Anterior cingulate cortex (tissue), 58 donors: ENCODE measurements at places on chromosomes 1 and 21.

DNA sequence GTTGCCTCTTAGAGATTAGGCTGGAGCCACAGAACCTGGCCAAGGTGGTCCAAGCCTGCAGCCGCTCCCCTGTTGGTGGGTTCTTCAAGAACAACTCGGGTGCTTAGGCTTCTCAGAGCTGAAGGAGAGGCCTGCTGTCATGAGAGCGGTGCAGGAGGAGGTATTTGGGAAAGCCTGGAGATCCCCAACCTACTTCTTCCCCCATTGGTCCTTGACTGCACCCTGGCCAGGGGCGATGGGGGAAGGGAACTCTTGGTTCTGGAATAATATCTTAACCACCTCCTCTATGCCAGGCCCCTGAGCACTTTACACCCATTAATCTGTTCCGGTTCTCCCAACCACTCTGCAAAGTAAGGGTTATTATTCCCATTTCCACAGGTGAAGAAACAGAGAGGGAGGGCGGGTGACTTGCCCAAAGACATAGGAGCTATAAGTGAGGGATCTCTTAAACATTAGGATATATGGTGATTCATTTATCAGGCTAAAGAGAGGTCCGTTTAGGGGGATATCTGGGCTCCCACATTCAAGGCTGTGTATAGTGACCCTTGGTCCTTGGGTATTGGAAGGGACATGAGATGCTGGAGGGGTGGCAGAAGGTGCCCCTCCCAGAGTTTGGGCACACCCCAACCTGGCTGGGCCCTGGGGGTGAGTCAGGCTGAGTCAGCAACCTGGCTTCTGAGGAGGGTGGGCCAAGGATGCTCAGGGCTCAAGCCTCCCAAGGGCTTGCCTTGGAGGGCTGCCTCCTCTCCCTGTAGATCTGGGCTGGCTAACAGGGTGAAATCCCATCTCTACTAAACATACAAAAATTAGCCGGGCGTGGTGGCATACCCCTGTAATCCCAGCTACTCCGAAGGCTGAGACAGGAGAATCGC, 5.2 kb downstream of the TRNP1 start:
- DNase-seq: no peak

DNA sequence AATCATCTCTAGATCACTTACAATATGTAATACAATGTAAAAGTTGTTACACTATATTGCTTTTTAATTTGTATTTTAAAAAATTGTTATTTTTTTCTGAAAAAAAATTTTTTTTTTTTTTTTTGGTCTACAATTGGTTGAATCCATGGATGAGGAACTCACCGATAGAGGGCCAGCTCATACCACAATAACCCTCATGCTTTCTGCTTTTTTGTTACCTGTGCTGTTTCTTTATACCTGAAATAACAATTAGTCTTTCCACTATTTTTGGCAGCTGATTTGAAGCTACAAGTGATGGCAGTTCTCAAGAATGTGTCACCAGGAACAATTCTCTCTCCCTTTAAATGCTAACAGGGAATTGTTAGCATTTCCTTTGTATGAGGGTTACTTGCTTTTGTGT, 12.0 kb downstream of the SMG7 start:
- no peak for DNase-seq

DNA sequence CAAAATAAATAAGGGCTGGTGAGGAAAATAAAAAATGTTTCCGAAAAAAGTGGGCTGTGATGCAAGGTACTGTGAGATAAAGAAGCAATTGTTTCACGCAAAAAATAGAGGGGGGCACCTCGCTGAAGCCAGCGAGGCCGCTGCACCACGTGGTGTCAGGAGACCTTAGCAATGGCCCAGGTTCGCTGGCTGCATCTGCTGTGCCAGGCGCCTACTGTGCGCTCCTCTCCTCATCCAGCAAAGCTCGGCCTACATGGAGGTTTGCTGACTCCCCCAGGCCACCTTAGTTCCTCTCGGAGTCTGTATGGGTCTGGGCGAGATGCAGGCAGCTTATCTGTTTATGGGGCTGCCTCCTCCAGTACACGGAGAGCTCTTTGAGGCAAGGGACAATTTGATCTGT, 119.6 kb downstream of the NR5A2 start:
- no peak for DNase-seq

- DNase-seq: no peak
These were observed 66.9 kb upstream of the NGF start for GRCh38 chr1:115404911-115405310.

DNA sequence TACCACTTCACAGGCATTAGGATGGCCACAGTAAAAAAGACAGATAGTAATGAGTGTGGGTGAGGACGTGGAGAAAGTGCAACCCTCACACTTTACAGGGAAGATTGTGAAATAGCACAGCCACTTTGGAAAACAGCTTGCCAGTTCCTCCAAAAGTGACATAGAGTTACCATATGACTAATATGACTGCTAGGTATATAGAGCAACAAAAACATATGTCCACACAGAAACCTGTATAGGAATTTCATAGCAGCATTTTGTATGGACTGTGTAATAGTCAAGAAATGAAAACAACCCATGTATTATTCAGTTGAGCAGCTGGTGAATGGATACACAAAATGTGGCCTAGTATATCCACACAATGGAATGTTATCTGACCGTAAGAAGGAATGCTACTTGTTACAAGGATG, 30.4 kb upstream of the LBR start:
- no peak for DNase-seq

DNA sequence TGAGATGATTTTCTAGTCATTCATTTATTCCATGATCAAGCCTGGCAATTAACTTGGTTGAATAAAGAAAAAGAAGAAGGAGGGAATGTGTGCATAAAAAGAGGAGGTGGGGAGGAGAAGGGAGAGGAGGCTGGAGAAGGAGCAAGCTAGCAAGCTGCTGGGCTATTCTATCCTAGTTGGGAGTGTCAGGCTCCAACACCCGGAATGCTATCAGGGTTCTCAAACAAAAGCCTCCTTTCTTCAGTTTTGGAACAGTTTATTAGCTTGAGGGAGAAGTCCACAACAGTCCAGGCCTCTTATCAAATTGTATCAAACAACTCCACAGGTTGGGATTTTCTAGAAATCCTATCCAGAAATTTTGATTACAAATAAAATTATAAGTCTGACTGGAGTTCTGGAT, 80.0 kb downstream of the BCAR3 start:
- DNase-seq: no peak

DNA sequence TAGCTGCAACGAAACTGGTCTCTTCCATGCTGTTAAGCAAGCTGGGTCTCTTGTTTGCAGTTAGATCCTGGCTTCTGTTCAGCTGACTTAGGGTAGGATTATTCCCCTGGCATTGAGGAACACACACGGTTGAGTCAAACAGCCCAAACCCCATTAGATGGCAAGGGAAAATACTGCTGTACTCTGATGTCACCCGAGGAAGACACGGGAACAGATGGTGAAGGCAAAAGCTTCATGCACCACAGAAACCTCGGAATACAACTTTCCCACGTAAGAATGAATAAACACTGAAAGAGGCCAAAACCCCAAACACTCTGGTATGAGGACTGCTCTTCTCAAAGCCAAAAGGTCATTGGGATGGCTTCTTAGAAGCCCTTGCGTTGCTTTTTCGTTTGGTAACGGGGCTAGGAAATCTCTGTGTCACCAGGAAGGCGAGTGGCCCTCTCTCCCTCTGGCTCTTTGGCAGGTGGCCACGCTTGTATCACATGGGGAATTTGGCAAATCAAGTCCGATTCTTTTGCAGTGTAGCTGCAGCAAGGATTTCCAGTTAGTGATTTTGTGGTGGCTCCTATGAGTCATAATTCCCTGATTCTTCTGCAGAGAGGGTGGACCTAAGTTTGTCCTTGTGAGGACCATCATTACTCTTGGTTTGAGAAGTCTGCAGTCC, 16.7 kb upstream of the LYST start:
- DNase-seq: peak; percentile 28

- no peak for DNase-seq
These were observed 451.1 kb downstream of the RWDD3 start for GRCh38 chr1:95685081-95685480.

DNA sequence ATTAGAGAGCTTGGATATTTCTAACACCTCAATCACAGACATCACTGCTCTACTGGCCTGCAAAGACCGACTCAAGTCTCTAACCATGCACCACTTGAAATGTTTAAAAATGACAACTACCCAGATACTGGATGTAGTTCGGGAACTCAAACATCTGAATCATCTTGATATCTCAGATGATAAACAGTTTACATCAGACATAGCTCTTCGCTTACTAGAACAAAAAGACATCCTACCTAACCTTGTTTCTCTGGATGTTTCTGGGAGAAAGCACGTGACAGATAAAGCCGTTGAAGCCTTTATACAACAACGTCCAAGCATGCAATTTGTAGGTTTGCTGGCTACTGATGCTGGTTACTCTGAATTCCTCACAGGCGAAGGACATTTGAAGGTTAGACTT, 45.1 kb downstream of the ZYG11B start:
- no peak for DNase-seq

DNA sequence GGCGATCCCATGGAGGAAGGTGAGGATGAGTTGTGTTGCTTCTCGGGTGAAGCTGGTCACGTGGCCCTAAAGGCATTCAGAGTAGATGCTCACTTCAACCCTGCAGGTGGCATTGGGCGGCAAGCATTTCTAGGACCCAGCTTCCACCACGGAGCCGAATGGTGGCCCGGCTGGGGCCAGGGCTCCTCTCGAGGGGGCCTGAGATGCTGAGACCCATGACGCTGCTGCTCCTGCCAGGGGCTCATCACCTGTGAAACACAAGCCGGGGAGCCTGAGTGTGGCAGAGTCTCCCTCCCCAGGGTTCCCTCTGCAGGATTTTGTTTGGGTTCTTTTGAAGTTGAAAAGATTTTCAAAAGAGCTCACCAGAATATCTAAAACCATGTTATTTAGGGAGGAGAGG, 41.2 kb downstream of the ABCG1 start:
- DNase-seq: no peak

- no peak for DNase-seq
These were observed 1.3 kb upstream of the ENAH start for GRCh38 chr1:225654277-225654597.

DNA sequence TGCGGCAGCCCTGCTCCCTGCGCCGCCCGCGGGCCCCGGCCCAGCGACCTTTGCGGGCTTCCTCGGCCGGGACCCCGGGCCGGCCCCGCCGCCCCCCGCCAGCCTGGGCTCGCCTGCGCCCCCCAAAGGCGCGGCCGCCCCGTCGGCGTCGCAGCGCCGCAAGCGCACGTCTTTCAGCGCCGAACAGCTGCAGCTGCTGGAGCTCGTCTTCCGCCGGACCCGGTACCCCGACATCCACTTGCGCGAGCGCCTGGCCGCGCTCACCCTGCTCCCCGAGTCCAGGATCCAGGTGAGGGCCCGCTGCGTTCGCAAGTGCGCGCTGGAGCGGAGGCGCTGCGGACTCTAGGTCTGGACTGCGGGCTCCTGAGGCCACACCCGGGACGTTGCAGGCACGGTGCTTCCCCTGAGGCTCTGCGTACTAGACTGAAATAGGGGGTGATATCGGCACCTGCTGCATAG, 351 bp downstream of the MIXL1 start:
- DNase-seq: no peak
